ENCODE measurements at places on chromosomes 3 and 15.

DNA sequence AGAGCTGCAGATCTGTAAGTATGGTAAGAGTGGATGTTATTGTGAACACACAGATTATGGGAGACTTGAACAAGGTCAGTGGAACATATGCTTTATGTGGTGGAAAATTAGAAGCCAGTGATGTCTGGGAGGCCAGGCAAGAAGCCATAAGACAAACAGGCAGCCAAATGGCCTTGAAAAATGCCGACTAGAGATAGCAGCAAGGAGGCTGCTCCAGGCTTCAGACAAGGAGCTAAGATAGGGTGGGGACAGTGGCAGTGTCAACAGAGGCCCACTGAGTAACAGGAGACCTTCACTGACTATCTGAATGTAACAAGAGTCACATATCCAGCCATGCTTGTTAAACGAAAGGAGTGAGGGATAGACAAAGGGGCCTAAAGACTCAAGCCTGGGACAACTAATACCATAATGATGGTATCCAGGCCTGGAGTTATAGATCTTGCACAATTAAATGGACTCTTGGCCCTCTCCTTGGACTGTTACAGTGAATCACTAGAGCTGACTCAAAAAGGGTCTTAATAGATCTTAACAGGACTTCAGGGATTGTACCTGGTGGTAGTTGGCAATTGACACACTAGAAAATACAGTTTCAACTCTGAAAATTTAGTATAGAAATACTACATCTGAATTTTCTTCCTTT lies 50.6 kb downstream of the CFAP20DC start:
- DNase-seq, result no peak

DNA sequence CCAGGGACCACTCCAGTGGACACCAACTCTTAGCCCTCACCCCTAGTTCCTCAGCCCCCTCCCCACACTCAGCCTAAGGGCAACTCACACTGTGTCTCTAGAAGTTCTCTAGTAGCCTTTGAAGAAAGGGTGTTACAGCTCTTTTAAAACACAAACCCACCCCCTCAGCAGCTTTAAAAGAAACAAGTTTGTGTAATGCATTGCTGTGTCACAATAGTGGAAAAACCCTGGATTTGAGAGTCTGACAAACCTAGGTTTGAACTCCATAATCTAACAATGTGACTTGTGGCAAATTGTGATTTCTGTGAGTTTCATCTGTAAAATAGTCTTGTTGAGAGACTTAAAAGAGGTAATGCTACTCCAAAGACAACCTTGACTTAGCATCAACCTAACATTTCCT lies 54.0 kb downstream of the PLCH1 start:
- DNase-seq, result no peak

GRCh38 chr3:71542521-71543370 lies 40.8 kb downstream of the FOXP1 start:
- peak; percentile 92 for DNase-seq

- DNase-seq, result no peak
Measured at GRCh38 chr15:27028858-27029477, 58.0 kb downstream of the GABRG3 start.

DNA sequence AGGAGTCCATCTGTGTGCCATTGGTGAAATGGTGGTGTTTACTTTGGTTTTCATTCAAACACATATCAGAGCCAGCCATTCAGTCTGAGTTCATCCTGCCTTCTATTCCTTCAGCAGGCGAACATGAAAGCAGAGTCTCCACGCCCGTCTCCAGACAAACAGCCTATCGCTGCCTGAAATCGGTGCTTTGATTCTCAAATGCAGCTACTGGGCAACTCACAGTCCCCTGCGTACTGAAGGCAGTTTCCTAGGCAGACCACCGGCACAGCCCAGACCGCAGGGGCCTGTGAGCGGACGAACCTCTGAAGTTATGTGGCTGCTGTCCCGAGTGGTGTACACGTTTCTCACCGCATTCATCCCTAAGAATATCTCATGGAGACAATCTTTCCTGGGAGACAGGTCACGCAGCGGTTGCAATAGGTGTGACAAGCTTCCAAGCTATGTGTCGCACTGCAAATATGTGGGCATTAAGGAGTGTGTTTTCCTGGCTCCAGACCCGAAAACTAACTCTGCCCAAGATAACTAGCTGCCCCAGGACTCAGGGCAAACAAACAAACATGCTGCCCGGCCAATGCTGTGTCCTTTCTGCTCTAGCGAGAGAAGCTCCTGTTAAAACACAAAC lies 16.9 kb upstream of the RYR3 start:
- DNase-seq, result no peak

- DNase-seq, result no peak
Measured at GRCh38 chr3:42556089-42556632, 25.6 kb downstream of the SEC22C start.

GRCh38 chr3:68210635-68211034 lies 556.2 kb upstream of the SUCLG2 start:
- DNase-seq, result no peak

- no peak for DNase-seq
Measured at GRCh38 chr3:10759495-10759894, 56.5 kb upstream of the SLC6A11 start.

GRCh38 chr3:62145086-62145757 lies 228.1 kb downstream of the FEZF2 start:
- no peak for DNase-seq

DNA sequence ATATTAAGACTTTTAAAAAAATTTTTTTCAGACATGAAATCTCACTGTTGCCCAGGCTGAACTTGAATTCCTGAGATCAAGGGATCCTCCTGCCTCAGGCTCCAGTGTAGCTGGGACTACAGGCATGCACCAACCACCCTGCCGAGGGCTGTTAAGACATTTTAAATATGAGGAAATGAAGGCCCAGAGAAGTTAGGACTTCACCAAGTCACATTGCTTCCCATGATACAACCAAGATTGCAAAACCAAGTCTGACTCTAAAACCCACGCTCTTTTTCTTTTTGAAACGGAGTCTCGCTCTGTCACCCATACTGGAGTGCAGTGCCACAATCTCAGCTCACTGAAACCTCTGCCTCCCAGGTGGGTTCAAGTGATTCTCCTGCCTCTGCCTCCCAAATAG lies 28.0 kb downstream of the PTPN9 start:
- DNase-seq, result no peak

DNA sequence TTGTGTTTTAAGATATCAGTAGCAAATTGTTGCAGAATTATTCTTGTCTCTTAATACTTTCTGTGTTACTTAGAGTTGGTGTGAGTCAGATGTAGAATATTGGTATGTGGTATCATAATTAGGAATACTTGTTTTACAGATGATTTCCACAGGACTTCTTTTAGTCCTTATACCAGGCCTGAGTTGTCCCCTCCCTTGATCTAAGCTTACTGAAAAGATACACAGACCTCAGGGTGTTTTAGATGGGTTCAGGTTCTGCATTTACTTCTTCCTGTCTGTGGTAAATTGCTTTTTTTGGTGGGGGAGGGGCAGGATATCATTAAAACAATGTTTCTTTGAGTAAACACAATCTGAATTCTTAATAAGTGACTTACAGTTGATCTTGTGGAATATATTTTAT lies 14.2 kb downstream of the DZIP3 start:
- DNase-seq, result no peak

GRCh38 chr3:42043099-42043813 lies 47.9 kb upstream of the TRAK1 start:
- DNase-seq, result no peak

DNA sequence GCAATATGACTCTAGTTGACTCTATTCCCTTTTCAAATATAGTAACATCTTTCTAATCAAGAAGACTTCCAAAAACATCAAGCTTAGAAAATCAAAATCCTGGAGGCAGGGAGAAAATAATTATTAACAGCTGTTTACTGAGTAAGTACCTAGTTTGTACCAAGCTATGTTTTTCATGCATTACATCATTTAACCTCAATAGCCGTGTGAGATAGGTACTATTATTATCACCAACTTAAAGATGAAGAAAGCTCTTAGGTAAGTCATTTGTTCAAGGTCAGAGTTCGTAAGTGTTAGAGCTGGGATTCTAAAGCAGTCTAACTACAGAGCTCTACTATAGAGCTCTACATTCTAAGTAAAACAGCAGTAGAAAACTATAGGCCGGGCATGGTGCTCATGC lies 41.6 kb downstream of the GSK3B start:
- no peak for DNase-seq

- DNase-seq, result no peak
Measured at GRCh38 chr3:35592589-35593295, 46.6 kb upstream of the ARPP21 start.

GRCh38 chr3:54434756-54435155 lies 312.4 kb downstream of the CACNA2D3 start:
- no peak for DNase-seq

DNA sequence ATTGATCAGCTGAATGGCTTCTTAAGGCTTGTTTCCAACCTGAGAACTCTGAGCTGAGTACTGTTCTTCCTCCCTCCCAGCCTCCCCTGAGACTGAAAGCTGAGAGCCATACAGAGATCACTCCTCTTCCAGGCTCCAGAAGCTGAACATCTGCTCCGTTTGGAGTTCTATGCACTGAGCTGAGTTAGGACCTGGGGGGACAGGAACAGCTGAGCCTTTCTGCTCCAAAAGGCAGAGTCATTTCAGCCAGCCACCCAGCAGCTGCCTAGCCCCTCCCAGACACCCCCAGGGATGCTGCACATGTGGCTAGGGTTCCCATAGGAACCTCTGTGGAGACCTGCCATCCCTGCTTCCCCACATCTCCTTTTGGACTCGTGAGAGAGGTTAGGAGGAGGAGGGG lies 64.2 kb upstream of the GLCE start:
- DNase-seq, result no peak

- DNase-seq, result no peak
Measured at GRCh38 chr3:80050826-80051601, 283.2 kb upstream of the ROBO1 start.

DNA sequence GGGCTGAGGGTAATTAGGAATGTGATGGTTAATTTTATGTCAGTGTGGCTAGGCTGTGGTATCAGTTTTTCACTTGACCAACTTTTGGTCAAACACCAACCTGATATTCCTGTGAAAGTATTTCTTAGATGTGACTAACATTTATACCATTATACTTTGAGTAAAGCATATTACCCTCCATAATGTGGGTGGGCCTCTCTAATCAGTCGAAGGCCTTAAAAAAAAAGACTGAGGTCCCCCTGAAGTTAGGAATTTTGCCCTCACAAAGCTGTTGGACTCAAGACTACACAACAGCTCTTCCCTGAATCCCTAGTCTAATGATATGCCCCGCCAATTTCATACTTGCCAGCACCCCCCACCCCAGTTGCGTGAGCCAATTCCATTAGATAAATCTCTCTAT lies 12.5 kb downstream of the SLMAP start:
- no peak for DNase-seq

DNA sequence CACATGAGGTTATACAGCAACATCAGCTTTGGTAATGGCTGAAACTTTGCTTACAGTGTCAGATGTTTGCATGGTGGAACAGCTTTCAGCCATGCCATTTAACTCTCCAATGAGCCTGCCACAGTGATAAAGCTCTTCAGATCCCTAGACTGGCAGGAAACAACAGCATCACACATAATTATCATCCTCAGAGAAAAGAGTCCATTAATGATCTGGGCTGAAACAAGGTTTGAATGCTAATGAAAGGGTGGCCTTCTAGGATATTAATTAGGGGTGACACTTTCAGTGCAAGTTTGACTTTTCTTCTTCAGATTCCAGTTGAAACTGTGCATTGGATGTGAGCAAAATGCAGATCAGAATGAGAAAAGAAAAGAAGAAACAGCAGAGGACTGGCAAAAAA lies 166.6 kb downstream of the IGSF11 start:
- no peak for DNase-seq

DNA sequence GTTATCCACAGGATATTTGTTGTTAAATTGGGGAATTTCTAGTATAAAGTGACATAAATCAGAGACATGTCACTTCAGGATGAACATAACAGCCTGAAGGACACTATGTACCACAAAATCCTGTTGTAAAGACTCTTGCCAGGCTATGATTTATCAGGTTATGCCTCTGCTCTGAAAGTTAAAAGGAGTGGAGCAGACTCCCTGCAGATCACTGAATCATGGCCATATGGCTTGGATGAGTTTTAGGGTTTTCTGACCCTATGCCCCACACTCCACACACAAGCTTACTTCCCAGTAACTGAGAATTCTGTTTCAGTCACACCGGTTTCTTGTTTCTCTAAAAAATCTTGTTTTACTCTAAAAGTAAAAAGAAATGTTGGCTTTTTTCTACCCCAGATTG lies 869.4 kb downstream of the NAALADL2 start:
- DNase-seq, result no peak

DNA sequence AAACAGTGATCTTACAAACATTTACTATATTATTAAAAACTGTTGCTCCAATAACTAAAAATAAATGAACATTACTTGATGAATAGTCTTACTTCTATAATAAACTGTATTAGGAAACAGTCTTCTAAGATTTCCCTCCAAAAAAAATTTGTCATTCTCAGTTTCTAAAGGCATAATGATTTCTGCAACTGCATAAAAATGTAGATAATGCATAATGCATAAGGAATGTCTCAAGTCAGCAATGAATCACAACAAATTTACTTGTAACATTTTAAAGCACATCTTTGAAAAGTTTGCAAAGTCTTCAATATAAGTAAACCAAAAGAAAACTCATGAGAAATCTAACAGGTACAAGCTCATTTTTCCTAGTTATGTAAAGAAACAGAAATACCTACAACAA lies 113.5 kb downstream of the VPS13C start:
- peak; percentile 2 for DNase-seq

GRCh38 chr15:75449585-75450306 lies 1.7 kb downstream of the SIN3A start:
- no peak for DNase-seq

GRCh38 chr3:193794002-193794881 lies 201.2 kb downstream of the OPA1 start:
- no peak for DNase-seq

DNA sequence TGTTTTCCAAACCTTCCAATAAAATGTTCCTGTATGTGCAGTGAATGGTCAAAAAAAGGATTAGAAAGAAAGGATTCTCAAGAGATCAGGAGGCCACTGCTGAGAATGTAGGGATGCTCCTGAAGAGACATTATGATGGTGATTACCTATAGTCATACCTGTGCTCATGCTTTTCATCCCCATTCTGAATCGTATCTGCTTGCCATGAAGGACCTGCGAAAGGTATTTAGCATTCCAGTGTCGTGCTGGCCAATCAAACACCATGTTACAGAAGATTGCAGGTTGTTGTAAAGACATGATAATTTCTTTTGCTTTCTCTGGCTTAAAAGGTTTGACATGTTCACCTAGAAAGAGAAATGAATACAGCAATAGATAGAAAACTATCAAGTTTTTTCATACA lies 16.1 kb downstream of the HSPBAP1 start:
- DNase-seq, result no peak

- DNase-seq, result no peak
Measured at GRCh38 chr15:43183270-43183669, 1.9 kb upstream of the CCNDBP1 start.

DNA sequence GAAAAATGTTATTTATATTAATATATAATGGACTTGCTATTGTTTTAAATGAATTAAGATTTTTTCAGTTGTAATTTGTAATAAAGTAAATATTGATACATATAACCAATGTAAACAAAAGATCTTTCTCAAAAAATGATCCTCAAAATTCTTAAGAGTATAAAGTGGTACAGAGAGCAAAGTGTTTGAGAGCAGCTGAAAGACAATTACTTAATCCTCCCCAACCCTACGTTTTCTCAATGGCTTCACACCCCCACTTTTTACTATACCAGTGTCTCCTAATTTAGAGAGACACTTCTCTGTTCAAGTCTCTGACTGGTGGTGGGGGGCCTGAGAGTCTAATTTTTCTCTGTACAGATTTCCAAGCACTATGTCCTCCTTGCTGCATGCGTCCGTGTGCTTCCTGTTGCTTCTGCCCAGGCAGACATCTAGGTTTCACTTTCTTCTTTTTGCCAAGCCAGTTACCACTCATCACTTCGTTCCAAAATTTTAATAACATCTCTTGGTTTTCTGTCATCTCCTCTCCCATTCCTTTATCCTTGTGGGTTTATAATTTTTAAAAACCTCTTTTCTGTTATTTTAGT lies 276.3 kb upstream of the DNAJC19 start:
- DNase-seq, result no peak

Data from GM04504 (cell line).